ENCODE measurements at places on chromosomes 6 and 20.

- DNase-seq = no peak
Observed at GRCh38 chr6:122495612-122496011, 24.0 kb upstream of the SERINC1 start.

DNA sequence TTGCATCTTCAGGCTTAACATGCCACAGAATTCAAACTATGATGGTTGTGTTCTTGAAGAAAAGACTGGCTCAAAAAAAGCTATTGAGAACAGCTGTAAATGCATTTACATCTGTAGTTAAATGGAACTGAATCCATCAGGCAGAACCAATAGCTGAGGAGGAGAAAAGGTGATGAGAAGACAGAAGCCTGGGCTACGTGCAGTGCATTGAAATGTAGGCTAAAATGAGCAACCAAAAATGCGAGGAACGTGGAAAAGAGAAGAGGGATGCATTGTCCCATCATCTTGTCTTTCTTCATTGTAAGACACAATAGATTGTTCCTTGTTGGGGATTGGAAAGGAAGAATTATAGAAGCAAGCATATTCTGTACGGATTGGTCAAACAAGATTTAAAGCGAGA is 13.8 kb upstream of the HDDC2 start:
- no peak for DNase-seq

GRCh38 chr6:92763680-92764079 is 655.7 kb downstream of the EPHA7 start:
- DNase-seq = no peak

DNA sequence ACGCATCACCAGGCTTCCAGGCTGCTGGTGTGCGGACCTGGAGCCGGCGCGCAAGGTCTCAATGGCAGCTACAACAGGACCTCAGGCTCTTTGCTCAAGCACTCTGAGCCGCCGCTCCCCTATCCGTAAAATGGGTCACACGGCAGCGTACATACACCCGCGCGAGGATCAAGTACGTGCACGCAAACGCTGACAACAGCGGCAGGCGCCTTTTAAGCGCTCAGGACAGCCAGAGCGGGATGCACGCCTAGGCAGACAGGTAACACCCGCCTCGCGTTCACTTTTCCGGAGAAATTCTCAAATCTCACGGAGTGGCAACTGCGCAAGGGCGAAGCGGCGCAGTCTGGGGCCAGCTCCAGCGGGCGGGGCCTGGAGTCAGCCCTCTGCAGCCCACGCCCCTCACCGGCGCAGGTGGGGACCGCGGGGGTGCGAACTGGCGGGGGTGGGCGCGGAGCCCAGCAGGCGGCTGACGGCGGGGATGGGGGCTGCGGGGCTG is 535 bp downstream of the EXOC2 start:
- DNase-seq = no peak

GRCh38 chr20:47674686-47675085 is 110.6 kb downstream of the SULF2 start:
- DNase-seq = no peak

DNA sequence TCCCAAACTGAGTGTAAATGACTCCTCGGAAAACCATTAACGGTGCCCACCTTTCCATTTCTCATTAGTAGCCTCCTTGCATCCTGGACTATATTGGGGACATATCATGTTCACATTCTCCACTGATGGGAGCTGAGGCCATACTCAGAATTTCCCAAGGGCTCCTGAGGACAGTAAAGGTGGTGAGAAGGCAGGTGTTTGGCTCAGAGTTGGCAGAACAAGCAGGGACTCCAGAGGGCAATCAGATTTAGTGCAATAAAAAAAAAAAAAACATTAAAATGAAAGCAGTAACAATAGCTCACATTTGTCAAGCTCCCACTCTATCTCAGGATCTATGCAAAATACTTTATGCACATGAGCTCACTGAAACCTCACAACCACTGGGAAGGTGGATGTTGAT is 401.4 kb downstream of the MAFB start:
- no peak for DNase-seq

DNA sequence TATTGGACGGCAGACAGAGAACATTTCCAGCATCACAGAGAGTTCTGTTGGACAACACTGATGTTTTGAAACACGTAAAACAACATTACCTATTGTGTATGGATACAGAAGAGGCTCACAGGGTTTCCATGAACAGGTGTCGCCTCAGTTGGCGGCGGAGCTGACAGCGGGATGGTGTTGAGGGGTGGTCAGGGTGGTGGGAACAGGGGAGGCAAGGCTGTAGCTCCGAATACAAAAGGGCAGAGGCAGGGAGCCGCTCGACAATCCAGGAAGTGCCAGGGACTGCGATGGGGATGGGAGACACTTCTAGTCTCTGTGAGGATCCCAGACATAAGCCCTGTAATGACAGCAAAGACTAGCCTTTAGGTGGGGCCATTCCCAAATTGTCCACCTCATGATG is 14.5 kb upstream of the PI16 start:
- no peak for DNase-seq

DNA sequence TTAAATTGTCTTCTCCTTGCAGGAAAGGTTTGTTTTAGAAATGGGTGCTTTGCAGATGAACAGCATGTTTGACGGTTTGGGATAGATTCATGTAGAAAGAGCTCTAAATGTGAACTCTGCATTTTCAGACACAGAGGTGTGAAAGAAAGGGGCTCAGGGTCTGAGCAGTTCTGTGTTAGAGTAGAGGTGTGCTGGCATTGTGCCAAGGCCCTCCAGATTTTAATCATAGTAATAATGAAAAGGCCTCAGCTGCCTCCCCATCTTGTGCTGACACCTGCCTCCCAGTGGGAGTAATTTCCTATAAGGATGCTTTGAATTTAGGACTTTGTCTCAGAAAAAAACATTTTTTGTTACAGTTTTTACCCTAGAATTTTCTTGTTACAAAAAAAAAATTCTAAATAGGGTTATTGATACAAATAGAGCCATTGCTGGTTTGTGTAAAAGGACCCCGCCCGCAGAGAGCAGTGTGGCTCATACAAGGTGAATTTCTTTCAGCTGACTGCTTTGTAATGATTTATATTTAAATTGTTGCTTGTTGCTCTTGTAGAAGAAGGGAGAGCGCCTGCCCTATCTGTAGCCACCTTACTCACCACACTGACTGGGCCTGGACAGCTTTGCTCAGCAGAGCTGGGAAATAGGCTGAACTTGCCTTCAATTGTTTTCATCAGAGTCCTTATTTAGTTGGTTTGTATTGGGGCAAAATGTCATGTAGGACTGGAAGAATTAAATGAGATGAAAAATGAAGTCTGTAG is 294.5 kb downstream of the ZFAND3 start:
- DNase-seq = no peak

DNA sequence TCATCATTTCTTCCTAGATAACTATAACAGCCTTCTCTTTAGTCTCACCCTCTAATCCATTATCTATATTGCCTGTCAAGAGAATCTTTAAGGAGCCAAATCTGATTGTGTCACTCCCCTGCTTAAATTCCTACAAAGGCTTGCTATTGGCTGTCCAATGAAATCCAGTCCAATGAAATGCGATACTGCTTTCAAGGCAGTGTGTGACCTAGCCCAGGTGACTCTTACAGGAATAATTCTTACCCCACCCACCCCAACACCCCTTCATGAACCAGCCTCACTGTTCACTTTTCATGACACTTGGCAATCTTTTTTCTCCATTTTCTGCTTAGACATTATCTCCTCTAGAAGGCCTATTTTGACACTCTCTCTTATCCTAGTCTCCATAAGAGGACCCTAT is 163.3 kb upstream of the MARCKS start:
- DNase-seq = no peak

DNA sequence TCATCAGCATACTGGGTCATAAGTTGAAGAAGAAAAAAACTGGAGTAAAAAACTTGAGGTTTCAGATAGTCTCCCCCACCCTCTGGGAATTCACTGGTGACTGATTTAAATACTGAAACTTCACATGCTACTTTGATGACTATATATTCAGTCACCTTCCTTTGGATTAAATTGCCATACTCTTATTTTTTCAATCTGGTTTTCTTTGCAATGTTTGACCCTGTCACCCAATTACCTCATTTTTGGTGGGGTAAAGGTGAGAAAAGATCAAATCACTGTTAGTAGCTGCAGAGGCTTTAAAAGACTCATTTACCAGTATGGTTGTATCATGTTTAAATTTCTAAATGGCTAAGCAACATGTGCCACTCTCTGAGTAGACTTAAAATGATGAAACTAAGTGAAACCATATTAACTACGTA is 862.7 kb upstream of the FLRT3 start:
- DNase-seq = no peak

DNA sequence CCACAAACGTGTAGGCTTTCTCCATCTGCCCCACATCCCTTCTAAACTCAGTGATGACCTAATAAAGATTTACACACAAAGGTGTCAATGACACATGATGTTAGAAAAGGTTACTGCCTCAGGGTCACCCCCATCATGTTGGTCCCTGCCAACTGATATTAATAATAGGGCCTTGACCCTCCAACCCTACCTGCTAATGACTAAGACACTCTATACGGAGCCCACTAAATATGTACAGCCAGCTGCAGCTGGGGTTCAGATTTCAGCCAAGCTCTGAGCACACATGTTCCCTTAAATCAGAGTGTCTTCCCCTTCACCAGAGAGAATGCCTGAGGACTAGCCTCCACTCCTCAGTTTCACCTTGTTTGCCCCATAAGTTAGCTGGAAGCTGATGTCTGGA is 67.4 kb upstream of the SNRPB2 start:
- DNase-seq = no peak

DNA sequence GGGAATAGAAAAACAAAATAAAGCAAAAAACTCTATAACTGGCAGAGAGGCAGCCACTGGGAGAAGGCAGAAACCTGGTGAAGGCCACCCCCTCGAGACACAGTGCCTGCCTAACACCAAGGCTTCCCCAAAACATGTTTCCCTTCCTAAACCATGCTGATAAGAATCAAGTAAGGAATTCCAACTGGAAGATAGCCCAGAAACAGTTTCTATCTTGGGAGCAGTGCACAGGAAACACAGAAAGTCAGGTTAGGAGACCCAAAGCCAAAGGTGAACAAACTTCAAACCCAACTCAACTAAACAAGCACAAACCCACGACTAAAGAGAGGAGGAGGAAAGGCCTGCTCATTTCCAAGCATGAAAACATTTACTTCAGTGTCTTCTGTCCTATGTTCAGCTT is 433.7 kb upstream of the RGS17 start:
- DNase-seq = no peak

- DNase-seq = no peak
Observed at GRCh38 chr6:7912736-7913517, 2.3 kb upstream of the TXNDC5 start.

GRCh38 chr20:19621072-19621471 is 137.0 kb upstream of the RIN2 start:
- no peak for DNase-seq

GRCh38 chr6:6861995-6862394 is 245.8 kb upstream of the RREB1 start:
- DNase-seq = no peak

- DNase-seq = peak; percentile 44
Observed at GRCh38 chr6:39887692-39888450, 46.4 kb downstream of the MOCS1 start.

GRCh38 chr6:166625356-166625755 is 1.7 kb downstream of the RPS6KA2 start:
- DNase-seq = no peak

DNA sequence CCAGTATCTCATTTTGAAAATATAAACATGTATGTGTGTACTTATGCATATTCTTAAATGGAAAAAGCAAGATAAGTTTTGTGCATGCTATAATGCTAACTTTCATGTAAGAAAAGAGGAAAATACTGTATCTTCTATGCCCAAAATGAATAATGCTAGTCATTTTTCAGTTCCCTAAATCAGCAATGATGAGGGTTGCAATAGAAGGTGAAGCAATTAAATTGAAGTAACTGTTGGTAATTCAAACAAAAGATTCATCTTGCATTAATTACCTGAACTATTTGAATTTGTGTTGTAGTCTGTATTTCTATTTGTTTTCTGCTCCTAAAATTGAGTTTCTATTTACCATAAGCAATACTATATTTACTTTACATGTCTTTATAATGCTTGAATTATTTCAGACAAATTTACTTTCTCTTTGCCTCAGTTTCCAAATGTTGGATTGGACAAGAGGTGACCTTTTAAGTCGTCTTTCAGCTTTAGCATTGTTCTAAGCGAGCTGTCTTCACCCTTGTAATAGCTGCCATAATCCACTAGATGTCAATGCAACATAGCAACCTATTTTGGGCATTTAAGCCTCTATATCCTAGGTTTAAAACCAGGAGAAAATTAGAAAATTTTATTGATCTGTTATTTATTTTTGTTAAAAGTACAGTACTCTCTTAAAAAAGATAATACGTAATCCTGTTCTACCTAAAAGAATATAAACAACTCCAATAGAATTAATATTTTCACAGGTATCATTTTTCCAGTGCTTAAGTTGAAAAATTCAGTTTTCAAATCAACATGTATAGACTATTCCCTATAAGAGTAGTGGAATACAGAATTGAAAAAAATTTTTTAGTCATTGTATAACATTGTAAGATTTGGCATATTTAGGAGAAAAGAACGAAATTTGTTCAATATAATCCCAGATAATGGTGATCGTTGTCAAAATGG is 52.3 kb upstream of the IFNGR1 start:
- no peak for DNase-seq

DNA sequence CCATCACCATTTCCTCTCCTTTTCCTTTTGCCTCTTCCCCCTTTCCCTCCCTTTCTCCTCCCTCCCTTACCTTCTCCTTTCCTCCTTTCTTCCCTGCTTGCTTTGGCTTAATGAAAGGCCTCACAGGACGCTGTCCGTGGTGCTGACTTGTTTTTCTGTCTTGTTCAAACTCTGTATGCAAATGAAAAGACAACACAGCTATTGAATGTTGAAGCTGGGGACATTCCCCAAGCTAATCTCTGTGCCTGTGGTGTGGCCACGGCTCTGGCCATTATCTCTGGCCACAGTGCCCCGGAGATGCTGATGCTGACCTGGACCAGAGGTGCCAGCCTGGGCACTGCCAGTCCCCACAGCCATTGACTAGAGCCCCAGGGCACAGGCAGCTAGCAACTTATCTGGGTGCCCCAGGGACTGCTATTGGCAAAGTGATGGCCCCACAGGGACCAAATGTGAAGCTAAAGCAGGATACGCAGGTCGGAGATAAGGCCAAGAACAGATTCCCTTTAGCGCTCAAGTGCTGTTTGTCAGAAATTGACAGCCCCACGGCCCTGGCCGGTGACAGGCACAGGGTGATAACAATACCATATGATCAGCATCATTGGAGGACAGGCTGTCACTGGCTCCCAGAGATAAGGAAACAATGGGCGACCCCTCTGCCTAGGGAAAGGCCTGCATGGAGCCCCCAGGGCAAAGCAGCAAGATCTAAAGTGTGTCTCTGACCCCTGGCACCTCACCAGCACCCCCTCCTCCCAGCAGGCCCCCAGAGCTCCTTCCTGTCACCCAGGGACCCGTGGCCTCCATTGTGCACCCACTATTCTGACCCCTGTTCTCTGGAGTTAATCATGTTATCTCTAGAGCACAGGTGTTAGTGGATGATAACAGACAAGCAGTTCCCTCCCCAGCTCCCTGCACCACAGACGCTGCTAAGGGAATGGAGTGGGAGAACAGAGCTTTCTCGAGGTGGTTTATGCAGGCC is 31.6 kb upstream of the SLC32A1 start:
- no peak for DNase-seq

- DNase-seq = no peak
Observed at GRCh38 chr20:63900413-63900812, 5.5 kb downstream of the DNAJC5 start.

GRCh38 chr6:116695401-116695800 is 14.4 kb downstream of the KPNA5 start:
- no peak for DNase-seq

GRCh38 chr20:43058077-43058476 is 131.6 kb downstream of the PTPRT start:
- no peak for DNase-seq
